NCI-H460 (cell line): ENCODE measurements at places on chromosomes 7 and 10.

- no peak for DNase-seq
Measured at GRCh38 chr7:152677808-152678670, 2.1 kb upstream of the XRCC2 start.

- no peak for DNase-seq
Measured at GRCh38 chr10:48745662-48746245, 61.1 kb downstream of the WDFY4 start.

DNA sequence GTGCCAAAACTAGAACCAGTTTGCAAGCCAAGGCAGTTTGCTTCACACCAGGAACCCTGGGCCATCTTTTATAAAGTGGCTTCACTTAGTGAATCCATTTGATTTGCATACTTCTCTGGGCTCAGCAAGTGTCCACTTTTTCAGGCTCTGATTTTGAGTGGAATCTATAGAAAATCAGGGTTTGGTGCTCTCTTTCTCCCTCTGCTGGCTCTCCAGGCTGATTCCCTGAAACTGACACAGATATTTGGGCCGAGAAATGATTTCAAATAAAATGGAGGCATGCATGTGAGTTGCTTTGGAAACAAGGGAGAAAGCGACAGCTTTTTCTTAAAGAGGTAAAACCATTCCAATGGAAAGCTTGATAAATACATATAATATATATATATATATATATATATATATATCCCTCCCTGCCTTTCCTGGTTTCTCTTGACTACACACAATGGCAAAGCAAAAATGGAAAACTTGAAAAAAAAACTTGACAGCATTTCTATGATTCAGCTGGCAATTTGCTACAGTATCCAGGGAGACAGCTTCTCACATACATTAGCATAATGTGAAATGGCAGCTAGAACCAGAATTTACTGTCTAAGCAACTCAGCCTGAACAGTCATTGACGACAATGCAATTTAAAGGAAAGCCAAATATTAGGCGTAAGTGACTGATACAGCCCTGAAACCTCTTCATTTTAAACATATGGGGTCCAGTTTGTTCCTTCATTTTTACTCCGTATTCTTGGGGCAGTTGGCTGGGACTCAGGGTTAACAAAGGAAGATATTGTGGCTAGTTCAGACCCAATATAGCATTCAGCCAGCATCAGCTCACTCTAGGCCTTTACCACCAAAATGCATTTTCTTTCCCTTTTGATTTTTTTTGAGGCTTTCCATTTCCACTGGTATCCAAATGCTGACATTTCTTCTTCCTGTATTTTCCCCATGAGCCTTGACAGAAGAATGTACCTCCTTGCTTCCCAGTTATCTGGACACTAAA is 188.5 kb downstream of the TMEM178B start:
- DNase-seq: no peak

- DNase-seq: no peak
Measured at GRCh38 chr7:153247926-153248325, 488.4 kb downstream of the ACTR3B start.

- no peak for DNase-seq
Measured at GRCh38 chr7:98949336-98950044, 71.2 kb downstream of the TRRAP start.

DNA sequence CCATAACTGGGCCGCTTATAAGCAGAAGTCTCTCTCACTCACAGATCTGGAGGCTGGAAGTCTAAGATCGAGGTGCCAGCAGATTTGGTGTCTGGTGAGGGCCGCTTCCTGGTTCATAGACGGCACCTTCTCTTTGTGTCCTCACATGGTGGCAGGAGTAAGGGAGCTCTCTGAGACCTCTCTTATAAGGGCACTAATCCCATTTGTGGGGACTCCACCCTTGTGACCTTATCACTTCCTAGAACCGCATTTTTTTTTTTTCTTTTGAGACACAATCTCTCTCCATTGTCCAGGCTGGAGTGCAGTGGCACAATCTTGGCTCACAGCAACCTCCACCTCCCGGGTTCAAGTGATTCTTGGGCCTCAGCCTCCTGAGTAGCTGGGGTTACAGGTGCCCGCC is 8.1 kb downstream of the FBH1 start:
- DNase-seq: no peak

- DNase-seq: no peak
Measured at GRCh38 chr10:26579256-26580063, 118.0 kb upstream of the PDSS1 start.

GRCh38 chr7:51374936-51375335 is 58.3 kb upstream of the COBL start:
- DNase-seq: no peak

DNA sequence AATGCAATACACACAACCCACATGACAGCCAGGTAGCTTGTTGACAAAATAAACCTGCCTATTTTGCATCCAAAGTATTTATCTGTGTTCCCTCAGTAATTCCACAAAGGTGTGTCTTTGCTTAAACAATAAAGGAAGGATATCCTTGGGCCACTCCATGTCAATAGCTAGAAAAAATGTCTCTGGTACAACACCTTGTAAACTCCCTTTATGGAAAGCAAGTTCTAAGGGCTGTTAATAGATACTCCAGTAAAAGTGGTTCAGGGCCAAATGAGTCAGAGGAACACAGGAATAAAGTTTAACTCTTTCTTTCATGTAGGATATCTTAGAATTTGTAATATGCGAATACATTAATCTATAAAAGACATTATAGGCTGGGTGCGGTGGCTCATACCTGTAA is 96.9 kb upstream of the LRRTM3 start:
- DNase-seq: no peak

- DNase-seq: peak; percentile 28
Measured at GRCh38 chr10:12720217-12720981, 281.1 kb downstream of the CCDC3 start.

DNA sequence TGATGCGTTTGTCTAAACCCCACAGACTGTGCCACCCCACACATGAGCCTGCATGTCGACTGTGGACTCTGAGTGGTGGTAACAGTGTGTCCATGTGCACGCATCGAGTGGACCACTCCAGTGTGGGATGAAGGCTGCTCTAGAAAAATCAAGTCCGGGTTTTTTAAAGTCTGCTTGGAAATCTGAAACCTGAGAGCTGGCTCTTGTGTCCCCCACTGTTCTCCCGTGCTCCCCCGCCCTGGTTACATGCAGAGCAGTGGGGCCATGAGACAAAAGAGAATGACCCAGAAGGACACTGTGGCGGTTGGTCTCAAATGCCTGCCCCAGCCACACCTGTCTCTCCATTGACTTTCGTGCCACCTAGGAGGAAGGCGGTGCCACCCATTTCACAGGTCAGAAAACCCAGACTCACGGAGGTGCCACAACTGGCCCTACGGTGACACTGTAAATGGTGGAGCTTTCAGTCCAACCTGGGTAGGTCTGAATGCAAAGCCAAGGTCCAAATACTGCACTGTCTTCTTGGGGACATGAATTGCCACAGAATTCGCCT is 27.3 kb upstream of the PWWP2B start:
- DNase-seq: no peak
